ENCODE measurements at places on chromosomes 3 and 15.

DNA sequence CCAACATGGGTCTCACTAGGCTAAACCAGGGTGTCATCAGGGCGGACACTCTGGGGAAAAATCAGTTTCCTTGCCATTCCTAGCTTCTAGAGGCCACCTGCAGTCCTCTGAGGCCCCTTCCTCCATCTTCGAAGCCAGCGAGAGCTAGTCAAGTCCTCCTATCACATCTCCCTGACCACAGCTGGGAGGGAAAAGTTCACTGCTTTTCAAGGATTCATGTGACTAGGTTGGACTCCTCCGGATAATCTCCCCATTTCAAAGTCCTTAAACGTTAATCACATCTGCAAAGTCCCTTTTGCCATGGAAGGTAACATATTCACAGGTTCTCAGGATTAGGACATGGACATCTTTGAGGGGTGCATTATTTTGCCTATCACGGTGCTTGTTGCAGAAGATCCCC, 35.9 kb upstream of the MAP3K13 start:
- no peak for DNase-seq

DNA sequence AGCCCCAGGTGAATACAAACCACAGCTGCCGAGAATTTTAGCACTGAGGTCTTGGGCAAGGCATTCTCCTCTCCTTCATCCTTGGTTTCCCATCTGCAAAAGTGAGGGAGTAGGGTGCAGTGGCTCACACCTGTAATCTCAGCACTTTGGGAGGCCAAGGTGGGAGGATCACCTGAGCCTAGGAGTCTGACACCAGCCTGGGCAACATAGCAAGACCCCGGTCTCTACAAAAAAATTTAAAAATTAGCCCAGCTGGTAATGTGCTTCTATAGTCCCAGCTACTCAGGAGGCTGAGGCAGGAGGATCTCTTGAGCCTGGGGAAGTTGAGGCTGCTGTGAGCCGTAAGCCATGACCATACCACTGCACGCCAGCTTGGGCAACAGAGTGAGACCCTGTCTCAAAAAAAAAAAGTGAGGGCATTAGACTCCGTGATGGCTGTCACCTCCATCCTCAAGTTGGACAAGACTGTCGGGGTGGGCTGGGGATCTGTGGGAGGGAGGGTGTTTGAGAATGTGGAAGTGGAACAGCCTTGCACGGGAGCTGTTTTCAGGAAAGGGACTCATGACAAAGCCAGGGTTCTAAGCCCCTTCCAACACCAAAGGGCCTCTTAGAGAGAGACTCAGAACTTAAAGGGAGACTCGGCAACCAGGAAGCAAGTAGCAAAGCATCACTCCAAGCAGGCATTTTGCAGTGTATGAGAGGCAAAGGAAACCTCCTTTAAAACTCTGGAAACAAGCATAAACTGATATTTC, 46.0 kb upstream of the FURIN start:
- no peak for DNase-seq

GRCh38 chr3:196142202-196142956, 60.5 kb upstream of the TFRC start:
- no peak for DNase-seq

- no peak for DNase-seq
Measured at GRCh38 chr3:151589311-151589710, 128.4 kb upstream of the IGSF10 start.

DNA sequence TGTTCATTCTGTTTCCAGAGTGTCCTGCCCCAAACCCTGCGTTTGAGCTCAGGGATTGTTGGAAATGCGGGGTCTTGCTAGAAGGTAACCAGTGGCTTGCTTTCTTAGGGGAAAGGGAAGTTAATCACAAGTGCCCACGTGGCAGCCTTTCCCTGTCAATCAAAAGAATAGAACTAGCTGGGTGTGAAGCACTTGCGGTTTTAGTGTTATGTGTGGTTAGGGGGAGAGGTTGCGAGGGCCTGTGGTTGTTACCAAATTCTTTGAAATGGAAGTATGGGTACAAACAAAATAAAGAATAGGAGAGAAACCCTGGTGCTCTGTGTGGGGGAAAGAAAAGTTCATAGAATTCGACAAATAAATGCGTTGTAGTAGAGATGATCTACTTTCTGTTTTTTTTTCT, 67.6 kb downstream of the FNDC3B start:
- peak; percentile 62 for DNase-seq

- DNase-seq, result no peak
Measured at GRCh38 chr3:38473229-38473628, 19.5 kb downstream of the ACVR2B start.

- DNase-seq, result no peak
Measured at GRCh38 chr3:177478170-177478867, 281.0 kb upstream of the TBL1XR1 start.

Data from stimulated activated CD4-positive, alpha-beta T cell treated with anti-CD3 and anti-CD28 coated beads, Interleukin-2, amount 100 ng/mL, for 24 hours (primary cell).